Activated CD4-positive, CD25-positive, alpha-beta regulatory T cell treated with anti-CD3 and anti-CD28 coated beads, Interleukin-2, amount 50 U/mL, for 16 hours (primary cell): ENCODE measurements at places on chromosomes 7 and 10.

DNA sequence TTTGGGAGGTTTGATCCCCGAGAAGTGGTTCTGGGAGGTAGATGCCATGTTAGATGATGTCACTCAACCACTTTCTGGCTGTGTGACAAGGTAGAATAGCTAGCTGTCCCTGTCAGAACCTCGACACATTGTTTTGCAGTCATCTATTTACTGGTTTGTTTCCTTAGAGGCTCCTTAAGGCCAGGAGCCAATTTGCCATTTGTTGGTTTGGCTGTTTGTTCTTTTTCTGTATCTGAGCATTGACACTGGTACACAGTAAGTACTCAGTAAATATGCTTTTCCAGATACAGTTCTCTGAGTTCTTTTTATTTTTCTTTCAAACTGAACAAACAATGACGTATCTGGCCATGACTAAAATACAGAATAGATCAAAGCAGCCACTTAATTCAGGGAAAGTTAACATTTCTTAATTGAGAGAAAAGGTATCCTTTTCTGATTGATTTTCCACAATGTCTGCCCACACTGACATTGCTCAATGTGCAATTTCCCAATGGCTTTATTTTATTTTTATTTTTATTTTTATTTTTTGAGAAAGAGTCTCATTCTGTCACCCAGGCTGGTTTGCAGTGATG, 121.6 kb downstream of the SPAG6 start:
- no peak for DNase-seq

- no peak for DNase-seq
These were observed 46.6 kb downstream of the AGMO start for GRCh38 chr7:15515252-15515651.

DNA sequence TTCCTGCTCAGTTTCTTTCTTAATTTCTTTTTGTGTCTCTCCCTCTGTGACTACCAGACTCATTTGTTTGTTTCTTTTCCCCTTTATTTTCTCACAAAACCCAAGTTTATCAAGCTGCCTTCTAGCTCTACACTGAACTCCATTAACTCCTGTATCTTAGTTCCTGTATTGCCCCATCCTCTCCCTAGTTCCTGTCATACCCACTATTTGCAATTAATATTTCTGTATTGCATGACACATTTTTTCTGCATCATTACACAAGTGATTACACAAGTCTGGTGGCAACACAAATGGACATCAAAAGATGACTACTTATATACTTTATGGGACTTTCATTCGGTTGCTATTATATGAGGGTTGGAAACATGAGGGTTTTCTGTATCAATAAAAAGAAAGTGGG, 26.9 kb upstream of the OR9A4 start:
- DNase-seq: no peak

- DNase-seq: no peak
These were observed 26.7 kb downstream of the PTN start for GRCh38 chr7:137316648-137317353.

DNA sequence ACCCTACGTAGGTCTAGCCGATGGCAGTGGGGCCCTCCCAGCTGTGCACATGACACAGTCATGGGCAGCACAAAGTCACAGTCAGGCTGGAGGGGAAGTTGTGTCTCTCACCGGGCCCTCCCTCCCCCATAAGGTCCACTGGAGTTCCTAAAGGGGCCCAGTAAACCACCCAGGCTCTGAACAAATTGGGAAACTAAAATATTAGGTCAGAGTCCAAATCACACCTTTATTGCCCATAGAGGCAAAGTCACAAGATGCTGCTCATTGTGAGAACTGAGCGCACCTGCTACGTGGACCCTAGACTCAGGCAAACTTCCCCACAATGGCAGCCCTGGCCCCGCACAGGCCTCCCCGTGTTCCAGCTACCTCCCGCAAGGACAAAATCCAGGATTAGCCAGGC, 45.2 kb upstream of the SH2B2 start:
- no peak for DNase-seq

- DNase-seq: no peak
These were observed 259.5 kb upstream of the NPY start for GRCh38 chr7:24024276-24025068.
